Liver (tissue), 10 donors: ENCODE measurements at places on chromosomes 7 and 10. TPM values are rescaled to one million over a fixed set of nuclear protein-coding genes. Genes with fewer than 3 reads are reported as not detected.

The LMTK2 gene
- 3.1 TPM for polyA plus RNA-seq

The LIPN gene
- not detected for polyA plus RNA-seq

DNA sequence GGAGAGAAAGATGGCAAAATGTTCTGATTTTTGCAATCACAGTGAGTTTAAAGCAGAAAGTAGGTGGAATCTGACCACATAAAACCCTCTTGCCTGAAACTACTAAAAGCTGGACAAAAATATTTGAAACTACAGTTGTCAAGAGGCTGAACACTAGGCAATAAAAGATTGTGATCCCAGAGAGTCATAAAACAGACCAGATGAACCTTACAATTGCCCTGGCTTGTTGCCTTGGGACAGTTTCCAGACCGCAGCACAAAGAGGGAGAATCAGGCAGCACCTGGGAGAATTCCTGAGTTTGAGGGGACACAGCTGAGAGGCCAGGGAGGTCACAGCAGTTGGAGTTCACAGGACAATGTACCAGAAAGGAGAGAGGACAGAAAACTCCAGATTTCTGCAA is 107.3 kb upstream of the NANOS1 start:
- no peak for DNase-seq
- H3K27ac ChIP-seq, result no peak overlapping the region
- H3K4me3 ChIP-seq, result no peak overlapping the region
- no peaks in the 10 kb centered on the region for H3K36me3 ChIP-seq
- no peaks in the 10 kb centered on the region for H3K27me3 ChIP-seq

GRCh38 chr10:74314166-74314565 is 163.1 kb downstream of the ADK start:
- no peak overlapping the region for H3K4me3 ChIP-seq
- H3K27me3 ChIP-seq, result no peaks in the 10 kb centered on the region
- no peak overlapping the region for H3K27ac ChIP-seq
- DNase-seq, result no peak
- no peaks in the 10 kb centered on the region for H3K36me3 ChIP-seq

DNA sequence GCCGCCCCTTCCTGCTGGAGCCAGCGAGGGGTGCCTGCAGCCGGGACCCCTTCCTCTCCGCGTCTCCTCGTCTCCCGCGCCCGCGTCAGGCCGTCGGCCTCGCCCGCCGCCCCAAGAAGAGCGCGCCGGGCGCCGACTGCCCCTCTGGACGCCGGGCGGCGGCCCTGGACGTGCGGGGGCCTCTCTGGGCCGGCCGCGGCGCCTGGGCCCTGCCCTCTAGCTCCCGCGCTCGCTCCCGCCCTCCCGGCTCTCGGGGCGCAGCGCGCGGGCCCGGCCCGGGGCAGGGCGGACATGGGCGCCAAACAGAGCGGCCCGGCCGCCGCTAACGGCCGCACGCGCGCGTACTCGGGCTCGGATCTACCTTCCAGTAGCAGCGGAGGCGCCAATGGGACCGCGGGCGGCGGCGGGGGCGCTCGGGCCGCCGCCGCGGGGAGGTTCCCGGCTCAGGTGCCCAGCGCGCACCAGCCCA is 704 bp downstream of the ZNRF2 start:
- peak overlapping the region; percentile 97 for H3K4me3 ChIP-seq
- H3K4me1 ChIP-seq, result peaks cover 4% of the 10 kb centered on the region
- no peaks in the 10 kb centered on the region for H3K36me3 ChIP-seq
- peak overlapping the region; percentile 90 for H3K27ac ChIP-seq

- H3K27me3 ChIP-seq, result no peaks in the 10 kb centered on the region
- peak overlapping the region; percentile 52 for H3K4me3 ChIP-seq
- peaks cover 69% of the 10 kb centered on the region for H3K4me1 ChIP-seq
- peak; percentile 81 for DNase-seq
- H3K27ac ChIP-seq, result peak overlapping the region; percentile 84
These were observed 4.5 kb downstream of the SAP25 start for GRCh38 chr7:100568896-100569844.

DNA sequence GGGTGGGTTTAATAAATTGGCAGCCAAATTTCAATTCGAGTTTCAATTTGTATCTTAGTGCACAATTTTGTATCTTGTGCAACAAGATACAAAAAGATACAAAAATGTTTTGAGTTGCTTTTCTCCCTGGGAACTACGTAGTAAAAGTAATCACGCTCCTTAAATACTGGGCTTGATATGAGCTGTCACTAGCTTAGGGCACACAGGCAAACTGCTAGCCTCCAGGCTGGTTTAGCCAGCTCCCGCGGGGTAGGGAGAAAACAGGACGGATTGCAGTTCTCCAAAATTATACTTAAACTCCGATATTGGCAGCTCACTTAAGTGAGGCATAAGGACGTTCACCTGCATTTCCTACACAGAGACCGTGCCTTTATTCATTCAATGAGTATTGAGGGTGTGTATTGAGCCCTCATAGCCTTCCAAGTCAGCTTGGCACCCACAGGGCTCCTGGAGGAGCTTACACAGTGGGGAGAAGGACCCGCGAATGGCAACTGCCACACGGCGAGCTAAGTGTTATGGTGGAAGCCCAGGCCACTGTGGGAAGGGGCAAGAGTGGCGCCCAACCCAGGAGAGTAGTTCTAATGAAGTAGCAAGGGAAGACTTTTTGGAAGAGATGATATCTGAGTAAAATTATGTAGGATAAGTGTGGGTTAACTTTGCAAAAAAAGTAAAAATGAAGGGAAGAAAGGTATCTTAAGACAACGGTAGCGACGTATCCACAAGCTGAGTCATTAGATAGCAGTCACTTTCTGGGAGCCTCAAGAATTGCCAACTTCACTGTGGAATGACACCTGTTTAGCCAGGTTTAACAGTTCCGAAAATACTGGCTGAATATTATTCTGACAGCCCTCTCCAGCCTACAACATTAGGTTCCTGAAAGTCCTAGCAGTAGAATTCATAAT is 1.6 kb upstream of the EPC1 start:
- H3K27ac ChIP-seq, result no peak overlapping the region
- H3K36me3 ChIP-seq, result peaks cover 2% of the 10 kb centered on the region
- H3K27me3 ChIP-seq, result no peaks in the 10 kb centered on the region
- H3K4me1 ChIP-seq, result peaks cover 12% of the 10 kb centered on the region
- DNase-seq, result no peak

DNA sequence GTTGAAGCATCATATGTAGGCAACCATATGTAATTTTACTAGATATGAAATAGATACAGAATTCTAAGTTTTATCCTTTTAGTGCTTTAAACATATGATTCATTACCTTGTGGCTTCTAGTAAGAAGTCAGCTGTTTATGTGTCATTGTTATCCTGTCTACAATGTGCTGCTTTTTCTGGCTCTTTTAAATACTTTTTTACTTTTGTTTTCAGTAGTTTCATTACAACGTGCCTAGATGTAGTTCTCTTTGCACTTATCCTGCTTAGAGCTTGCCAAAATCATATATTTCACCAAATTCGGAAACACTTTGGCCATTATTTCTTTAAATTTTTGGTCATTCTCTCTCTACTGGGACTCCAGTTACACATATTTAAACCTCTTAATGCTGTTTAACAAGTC is 26.4 kb downstream of the YAE1 start:
- H3K4me1 ChIP-seq, result no peaks in the 10 kb centered on the region
- no peak overlapping the region for H3K27ac ChIP-seq
- no peak for DNase-seq
- H3K36me3 ChIP-seq, result no peaks in the 10 kb centered on the region

GRCh38 chr7:98958968-98959367 is 80.6 kb downstream of the TRRAP start:
- H3K27ac ChIP-seq, result no peak overlapping the region
- DNase-seq, result no peak
- no peaks in the 10 kb centered on the region for H3K4me1 ChIP-seq
- no peaks in the 10 kb centered on the region for H3K27me3 ChIP-seq

DNA sequence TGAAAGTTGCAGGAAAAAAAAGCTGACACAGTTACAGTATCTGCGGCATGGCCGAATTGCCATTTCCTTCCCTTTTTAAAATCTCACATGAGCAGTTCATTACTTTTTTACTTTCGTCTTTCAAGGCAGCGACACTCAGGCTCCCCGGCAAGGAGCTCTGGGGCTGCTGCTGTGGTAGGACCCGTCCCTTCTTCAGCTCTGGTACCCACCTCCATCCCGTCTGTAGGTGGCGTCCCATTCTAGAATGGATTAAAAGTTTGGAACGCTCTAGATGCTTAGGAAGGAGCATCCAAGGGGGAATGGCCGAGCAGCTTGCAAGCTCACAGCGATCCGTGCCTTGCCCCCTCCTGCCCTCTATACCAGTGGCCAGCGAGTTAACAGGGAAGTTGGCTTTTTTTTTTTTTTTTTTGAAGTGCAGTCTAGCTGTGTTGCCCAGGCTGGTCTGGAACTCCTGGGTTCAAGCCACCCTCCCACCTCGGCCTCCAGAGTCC is 22.8 kb upstream of the TTYH3 start:
- H3K27ac ChIP-seq, result peak overlapping the region; percentile 19
- H3K27me3 ChIP-seq, result no peaks in the 10 kb centered on the region
- peaks cover 4% of the 10 kb centered on the region for H3K4me1 ChIP-seq
- no peak overlapping the region for H3K4me3 ChIP-seq
- no peak for DNase-seq
